ENCODE measurements at places on chromosomes 6 and 20.

DNA sequence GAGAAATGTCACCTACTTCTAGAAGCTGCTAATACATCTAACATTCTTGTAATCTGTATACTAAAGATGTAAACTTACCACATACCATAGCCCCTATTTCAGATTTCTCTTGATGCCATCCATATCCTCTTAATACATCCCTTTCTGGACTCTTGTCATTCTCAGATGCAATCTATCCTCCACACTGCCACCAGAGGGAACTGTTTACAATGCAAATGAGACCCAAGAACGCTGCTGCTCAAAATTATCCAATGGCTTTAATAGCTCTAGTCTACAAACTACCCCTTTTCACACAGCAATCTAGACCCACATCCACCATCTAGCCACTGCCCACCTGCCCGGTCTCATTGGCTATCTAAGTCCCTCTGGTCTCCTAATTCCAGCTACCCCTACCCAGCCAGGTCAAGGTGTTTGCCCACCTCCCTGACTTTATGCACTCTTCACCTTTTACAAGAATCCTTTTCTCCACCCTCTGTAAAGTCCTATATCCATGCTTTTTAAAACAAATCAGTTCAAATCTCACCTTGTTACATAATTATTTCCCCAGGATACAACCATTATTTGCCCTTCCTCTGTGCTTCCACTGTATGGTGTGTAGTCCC, 14.8 kb downstream of the FAXC start:
- DNase-seq = no peak

DNA sequence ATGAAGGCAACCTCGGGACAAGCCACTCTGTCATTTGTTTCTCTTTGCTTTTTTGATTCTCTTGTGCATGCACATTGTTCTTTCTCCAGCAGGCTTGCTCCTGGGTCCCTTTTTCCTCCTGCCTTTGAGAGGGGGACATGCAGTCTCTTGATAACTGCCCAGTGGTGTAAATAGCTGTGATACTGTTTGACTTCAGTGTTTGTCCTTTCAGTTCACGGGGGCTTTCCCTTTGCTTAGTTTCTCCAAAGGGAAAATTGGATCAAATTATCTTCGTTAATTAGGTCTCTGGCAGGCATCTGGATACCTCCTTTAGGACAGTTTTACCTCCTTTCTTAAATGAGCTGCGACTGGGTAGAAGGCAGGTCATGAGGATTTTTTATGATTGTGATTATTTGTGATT, 41.5 kb downstream of the RALGAPB start:
- no peak for DNase-seq

DNA sequence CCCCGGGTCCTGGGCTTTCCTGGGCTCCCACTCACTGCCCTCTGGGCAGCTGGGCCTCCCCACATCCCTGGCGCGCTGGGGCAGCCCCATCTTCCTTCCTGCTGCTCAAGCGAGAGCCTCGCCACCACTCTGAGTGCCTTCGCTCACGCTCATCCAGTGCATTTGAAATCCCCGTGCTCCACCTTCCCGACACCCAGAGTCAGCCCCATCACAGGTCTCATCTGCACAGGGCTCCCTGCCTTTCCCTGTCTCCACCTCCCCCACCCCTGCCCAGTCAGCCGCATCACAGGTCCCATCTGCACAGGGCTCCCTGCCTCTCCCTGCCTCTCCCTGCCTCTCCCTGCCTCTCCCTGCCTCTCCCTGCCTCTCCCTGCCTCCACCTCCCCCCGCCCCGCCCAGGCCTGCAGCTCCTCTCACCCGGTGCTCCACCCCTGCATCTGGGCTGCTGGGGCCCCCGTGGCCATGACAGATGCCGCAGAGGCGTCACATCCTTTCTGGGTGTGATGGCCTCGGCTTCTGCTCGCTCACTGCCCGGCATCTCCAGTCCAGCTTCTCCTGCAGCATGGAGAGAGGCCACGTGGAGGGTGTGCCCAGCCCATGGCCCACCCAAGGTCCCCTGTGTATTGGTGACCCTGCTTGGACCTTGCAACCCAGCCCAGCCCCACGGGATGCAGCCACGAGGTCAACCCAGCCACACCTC, 9.0 kb upstream of the BHLHE23 start:
- no peak for DNase-seq

DNA sequence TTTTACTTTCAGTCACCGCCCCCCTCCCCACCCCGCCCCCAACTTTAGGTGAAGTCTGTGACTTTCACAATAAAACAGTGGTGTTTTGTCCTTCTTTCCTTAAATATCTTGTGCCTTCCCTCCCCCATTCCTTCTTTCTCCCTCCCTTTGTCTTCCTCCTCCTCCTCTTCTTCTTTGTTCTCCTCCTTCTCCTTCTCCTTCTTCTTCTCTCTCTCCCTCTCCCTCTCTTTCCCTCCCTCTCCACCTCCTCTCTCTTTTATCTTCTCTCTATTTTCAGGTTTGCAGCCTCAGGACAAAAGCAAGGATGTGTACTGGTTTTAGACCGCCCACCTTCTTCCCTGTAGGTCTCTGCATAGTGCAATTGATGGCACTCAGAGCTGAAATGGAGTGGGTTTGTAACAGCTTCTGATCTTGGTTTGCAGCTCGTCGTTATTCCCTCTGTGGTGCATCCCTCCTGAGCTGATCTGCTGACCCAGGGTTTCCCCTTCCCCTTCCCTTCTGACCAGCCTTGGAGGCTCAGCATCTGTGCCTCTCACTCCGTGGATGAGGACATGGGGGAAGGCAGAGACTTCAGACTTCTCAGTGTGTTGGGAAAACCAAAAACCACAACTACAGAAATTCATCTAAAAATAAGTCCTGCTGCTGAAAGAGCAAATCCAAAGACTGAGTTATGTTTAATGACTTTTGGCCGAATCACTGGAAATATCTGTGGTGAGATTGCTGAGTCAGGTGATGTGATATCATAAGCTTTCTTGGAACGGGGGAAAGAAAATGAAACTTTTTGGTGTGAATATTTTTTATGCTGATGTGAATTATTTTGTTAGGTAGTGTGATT, 6.9 kb downstream of the VGLL2 start:
- DNase-seq = no peak

GRCh38 chr6:21592953-21593352, 598 bp upstream of the SOX4 start:
- DNase-seq = no peak

- no peak for DNase-seq
Observed at GRCh38 chr20:54048891-54049545, 21.4 kb downstream of the BCAS1 start.

DNA sequence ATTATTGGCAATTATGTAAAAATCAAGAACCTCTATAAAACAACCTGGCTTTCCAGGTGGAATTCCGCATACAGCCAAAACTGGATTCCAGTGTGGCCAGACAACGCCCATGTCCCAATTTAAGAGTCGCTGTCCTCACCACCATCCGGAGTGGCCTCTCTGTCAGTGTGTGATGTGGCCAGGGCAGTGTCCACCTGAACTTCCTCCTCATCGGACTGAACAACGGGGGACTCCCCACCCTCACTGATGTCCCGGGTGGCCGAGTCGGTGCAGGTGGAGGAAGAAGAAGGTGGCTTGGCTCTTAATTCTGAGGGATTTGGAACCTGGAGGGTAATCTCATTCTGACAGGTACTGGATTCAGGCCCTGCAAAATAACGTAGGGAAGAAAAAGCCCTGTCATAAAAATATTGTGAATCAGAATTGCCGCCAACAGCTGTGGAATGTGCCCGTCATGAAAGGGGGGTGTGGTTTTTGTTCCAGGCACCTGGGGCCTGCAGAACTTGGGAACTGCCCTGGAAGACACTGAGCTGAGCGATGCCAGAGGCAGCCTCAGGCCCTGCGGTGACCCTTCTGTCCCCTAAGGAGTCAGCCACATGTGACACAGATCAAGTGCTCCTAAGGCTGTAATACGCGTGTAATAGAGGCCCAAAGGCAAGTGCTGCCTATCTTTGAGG, 139.8 kb downstream of the DTNBP1 start:
- no peak for DNase-seq

DNA sequence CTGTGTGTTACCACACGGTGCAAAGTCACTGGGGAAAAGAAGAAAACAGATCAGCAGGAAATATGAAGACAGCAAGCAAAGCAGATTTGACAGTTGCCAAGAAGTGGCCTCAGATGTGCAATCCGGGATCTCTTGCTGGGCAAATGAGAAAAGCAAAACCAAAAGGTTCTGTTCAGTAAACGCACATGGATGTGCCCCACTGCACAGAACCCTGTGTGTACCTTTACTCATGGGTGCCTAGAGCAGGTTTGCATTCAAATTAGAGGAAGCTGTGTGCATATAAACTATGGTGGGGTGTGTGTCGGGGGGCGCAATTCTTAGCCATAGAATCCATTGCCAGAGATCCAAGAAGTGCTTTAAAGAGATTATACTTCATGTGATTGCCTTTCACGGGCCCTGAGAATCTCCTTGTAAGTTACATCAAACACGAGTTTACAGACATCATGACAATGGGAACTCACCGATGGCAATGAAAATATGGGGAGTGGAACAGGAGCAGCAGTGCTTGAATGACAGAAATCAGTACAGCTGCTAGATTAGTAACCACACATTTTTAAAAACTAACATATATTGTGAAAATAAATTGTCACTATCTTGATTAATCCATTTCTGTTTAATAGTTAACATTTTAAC, 154.3 kb downstream of the ADGRG6 start:
- no peak for DNase-seq

Measured in renal pelvis (tissue), 12 donors.